NT2/D1 (cell line): ENCODE measurements at places on chromosomes 3 and 15.
A peak's percentile ranks its signal among the peaks of the same experiment; 100 is the strongest.

- no peak for DNase-seq
Measured at GRCh38 chr3:13400114-13400673, 19.9 kb downstream of the NUP210 start.

- no peak for DNase-seq
Measured at GRCh38 chr15:72998681-72999466, 53.4 kb upstream of the NEO1 start.

DNA sequence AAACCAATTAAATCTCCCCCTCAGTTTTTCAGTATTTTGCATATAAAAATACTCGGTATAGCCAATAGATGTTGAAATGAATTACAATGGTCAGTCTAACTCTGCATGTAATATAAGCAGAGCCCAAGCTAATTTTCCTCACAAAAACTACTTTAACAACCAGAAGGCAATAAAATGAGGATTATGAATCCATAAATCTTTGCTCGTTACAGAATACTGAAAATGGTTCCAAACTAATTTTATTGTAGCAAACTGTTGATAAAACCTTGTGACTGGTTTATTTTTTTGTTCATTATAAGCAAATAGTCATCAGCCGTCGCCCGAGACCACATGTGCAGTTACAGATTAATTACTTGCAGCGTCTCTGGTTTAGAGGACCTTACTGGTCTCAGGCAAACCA, 183.2 kb downstream of the SSR3 start:
- DNase-seq = no peak

DNA sequence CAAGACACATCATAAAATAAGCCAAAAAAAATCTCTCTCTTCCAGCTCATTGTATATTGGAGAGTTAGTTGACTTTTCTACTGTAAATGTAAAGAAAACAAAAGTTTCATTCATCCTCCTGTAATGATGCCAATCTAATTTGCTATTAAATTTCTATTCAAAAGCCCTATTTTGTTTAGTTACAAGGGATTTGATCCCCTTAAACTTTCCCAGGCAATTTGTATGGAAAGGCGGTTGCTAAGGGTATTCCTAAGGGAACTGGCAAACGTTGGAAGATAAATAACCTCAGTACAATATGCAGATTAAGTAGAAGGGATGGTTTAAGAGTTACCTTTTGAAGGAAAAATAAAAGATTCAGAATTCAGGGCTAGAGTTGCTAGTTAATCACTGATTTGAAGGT, 352.7 kb downstream of the TIGIT start:
- DNase-seq = no peak

DNA sequence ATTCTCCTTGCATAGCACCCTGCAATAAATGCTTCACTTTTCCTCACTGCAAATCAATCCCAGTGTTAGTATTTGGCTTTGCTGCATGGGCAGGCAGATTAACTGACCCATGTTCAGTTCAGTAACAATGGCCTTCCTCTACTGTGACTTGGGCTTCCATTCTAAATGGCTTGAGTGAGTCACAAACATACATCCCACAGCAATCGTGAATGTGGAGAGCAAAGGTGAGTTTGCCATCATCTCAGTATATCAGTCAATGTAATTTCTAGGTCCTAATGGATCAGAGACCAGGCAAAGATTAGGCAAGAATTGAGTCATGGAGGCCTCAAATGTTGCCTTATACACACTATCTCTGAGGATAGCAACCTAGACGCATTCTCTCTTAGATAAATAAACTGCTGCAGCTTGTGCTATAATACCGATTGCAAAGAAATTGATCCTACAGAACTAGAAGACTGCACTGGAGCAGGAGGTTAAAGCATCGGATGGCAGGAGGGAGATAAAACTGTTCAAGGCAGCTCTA, 8.3 kb upstream of the ATP8B4 start:
- no peak for DNase-seq

DNA sequence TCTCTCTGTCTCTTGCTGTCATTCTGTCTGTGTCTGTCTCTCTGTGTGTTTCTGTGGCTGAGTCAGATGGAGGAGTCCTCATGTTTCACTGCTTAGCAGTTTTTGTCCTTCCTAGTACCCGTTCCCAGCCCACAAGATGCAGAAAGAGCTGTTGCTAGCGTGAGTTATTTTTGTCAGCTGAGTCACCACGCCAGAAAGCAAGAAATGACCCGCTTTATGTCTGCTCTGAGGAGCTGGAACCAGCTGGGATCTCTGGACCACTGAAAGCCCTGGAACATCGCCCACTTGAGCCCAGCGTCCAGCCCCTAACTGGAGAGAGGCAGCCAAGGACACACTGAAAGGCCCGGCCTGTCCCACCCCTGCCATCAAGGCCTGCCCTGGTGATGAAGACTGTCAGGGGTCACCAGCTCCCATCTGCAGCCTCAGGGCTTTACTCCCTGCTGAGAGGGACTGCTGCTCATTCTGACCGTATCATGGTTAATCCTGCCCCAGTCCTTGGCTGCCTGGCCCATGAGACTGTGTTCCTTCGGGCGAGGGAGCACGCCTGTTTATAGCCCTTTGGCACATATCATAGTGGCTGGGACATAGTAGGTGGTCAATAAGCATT, 101.7 kb upstream of the TPM1 start:
- DNase-seq = no peak

GRCh38 chr3:32391643-32392535, at the start of gene CMTM7:
Gene CMTM7, plus strand, starts transcription at chr3:32391853. Its CDS starts 54 bp downstream, at chr3:32391907.
- DNase-seq = peak; percentile 35

DNA sequence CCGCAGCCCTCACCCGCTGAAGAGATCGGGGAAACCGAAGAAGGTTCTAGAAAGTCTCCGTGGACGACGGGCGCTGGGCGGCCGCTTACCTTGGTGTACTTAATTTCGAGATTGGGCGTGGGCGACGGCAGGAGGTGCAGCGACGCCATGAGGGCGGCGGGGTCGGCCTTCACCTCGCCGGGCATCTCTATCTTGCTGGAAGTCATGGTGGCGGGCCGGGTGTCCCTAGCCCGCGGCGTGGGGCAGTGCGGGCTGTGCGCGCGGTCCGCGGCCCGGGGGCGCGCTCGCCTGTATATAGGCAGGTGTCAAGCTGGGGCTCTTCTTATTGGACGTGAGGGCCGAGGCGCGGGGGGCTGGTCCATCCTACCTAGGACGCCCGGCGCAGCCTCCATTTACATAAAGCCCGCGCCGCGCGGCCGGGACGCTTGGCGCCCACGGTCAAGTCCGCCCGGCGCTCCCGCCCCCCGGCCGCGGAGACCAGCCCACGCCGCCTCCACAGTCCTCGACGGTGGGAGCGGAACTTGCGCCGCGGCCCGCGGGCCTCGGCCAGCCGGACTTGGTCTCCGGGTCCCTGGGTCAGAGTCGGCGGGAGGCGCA, at the start of gene ALDH1A2:
TSS of gene ALDH1A2 (minus strand) at position 267 of the 597 bp plus-strand sequence. CDS start at position 206, 61 bp downstream.
- no peak for DNase-seq

DNA sequence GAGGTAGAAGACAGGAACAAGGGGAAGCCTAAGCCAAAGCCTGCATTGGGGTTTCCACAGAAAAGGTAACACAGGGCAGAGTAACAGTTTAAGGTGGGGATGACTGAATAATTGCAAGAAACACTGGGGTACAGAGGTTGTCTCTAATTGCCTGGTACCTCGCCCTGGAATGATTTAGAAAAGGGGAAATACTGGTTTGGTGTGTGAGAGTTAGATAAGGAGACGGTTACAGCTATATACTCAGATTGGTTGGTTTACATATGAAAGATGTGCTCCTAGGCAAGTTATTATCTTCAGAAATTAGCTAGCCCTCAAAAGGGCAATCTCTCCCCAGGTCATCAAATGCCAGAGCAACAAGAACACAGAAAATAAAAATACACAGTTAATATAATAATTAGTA, 58.8 kb downstream of the SMARCC1 start:
- no peak for DNase-seq

DNA sequence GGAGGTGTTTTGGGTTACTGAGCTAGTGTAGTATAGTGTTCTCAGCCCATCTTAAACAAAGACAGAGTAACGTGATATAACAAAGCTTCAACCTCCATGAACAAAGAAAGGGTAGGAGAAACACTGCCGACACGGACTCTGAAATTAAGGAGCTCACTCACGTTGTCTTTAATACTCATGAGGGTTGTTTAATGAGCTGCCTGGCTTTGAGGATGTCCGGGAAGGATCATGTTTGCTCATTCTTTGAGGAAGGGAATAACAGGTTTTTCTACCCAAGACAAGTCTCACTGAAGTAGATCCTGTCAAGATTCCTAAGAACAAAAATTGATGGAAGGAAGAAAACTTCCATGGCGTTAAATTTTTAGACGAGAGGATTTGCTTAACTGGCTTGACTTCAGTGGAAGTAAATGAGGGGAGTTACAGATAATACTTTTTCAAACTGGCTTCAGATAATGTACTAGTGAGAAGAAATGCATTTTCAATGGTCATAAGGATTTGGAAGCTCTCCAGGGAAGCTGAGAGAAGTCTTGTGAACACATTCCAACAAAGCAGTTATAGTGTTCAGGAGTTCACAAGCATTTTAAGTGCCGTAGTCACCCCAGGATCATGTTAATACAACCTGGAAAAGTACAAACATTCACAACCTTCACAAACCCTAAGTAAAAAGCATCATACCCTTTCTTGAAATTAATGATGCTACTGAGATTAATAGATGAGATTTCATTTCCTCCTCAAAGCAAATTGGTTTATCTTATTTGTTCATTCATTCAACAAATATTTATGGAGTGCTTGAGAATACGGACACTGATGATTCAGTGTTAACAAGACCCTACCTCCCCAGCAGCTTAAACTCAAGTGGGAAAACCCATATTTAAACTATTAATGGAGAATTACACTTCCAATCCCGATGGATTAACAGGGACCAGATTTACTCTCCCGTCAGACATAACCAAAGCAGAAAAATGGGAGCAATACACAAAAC, 101.5 kb downstream of the SHQ1 start:
- no peak for DNase-seq

DNA sequence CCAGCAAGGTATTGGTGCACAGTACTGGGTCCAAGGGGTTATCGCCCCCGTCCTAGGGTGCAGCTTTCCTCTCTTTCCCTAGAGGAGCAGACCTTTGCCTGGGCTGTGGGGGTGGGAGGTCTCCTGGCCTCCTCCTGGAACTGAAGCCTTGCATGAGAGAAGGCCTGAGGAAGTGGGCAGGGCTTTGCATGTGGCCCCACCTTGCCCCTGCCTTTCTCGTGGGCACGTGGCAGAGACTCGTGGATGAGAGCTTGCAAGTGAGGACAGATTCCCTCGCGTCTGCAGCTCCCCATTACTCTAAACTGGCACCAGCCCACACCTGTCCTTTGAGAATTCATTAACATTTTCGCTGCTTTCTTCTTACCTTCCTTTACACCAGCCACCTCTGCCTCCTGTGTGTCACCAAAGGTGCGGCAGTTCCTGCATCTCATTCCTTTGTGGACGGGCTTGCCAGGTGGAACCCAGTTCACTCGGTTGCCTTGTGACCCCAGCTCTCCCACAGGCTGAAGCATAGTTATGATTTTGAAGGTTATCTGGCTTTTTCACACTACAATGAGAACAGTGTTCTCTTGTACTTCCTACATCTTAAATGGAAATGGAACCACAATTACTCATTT, 40.9 kb upstream of the NR2C2 start:
- DNase-seq = no peak

- no peak for DNase-seq
Measured at GRCh38 chr15:48719668-48720067, 74.2 kb upstream of the FBN1 start.

GRCh38 chr3:8768364-8769087, 887 bp downstream of the OXTR start:
- DNase-seq = no peak

DNA sequence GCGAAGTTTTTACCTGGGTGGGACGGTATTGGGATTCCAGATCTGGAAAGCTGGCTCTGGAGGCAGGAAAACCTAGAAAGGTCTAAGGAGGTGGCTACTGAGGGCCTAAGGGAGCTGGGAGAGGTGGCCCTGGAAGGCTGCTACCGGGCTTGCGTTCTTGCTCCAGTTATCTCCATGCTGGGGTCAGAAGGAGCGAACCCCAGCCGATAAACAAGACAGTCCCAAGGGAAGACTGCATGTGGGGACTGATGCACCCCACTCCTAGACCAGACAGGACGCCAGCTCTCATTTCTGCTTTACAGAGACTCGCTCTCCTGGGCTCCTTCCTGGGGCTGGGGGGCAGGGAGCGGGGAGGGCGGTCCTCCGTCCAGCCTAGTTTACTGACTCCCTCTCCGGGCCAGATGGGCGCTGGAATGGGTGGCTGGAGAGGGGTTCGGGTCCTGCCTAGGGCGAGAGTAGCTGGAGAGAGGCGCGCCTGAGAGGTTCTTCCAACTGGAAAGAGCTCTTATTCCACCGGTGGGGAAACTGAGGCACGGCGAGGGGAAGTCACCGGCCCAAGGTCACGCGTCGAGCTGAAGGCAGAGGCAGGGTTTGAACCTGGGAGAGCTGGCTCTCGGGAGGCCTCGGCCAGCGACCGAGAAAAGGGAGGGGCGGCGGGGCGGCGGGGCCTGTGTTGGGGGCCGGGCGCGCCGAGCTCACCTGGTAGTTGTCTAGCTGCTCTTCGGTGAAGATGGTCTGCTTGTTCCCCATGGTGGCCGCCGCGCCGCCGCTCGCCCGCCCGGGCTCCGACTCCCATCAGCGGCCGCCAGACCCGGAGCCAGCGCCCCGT, 565 bp downstream of the CIB2 start:
- DNase-seq = no peak

- DNase-seq = no peak
Measured at GRCh38 chr3:127078626-127079025, 95.7 kb downstream of the PLXNA1 start.

- no peak for DNase-seq
Measured at GRCh38 chr3:197793247-197793646, 2.2 kb downstream of the LRCH3 start.

GRCh38 chr3:32148351-32148750, 41.9 kb downstream of the GPD1L start:
- no peak for DNase-seq

- DNase-seq = no peak
Measured at GRCh38 chr15:65868546-65869125, 655 bp upstream of the RAB11A start.

DNA sequence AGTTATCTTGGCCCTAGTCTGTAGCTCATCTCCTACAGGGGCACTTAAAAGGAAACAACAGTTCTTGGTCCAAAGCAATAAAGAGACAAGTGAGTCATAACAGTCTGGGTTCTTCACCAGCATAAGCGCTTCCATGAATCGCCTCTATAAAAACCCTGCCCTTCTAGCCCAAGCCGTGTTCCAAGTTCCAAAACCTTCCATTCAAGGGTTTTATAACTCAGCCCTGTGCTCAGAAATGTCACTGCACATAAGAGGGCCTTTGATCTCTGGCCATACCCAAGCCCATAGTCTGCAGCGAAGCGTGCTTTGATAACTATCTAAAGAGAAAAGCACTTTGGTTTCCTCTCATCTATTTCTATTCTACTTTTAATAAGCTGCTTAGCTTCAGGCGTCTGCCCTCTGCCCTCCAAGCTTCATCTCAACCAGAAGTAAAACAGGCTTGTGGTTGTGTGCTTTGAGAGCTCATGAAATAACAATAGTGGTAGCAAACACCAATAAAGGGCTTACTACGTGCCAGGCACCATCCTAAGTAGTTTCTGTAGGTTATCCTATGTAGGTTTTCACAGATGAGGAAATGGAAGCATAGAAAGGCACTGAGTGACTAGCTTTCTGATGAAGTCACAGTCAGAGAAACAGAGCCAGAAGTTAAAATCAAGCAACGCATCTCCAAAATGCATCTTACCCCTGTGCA, 64.0 kb upstream of the AKAP13 start:
- no peak for DNase-seq
